Epithelial cell of prostate (primary cell): ENCODE measurements at places on chromosomes 16 and 17.
A peak's percentile ranks its signal among the peaks of the same experiment; 100 is the strongest.

- DNase-seq = no peak
Measured at GRCh38 chr17:41325126-41325525, 9.6 kb upstream of the KRTAP17-1 start.

- no peak for DNase-seq
Measured at GRCh38 chr17:27518545-27519521, 62.6 kb downstream of the KSR1 start.

DNA sequence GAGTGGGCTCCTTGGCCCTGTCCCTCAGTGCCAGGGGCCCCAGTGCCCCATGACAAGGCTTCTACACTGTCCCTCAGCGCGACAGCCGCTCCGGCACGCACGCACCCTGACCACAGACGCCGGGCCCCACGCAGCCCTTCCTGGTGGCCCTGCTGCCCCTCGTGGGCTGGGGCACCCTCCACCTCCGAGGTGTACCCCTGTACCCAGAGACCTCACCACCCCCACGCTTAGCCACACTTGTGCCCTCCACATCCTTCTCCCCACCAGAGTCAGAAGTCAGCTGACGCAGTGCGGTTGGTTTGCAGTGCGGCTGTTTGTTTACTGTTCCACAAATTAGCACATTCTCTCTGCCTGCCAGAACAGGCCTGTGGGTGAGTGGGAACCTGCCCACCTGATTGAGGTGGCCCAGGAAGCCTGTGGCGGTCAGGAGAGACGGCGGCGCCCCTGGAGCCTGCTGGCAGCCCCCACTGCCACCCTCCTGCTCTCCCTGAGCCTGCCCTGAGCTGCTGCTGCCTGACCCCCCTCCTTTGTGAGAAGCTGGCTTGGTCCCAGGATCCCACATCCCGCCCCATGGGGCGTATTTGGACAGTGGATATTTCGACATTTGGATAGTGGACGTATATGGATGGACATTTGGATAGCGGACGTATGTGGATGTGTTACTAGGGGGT lies 38.0 kb upstream of the CDH15 start:
- DNase-seq = no peak

DNA sequence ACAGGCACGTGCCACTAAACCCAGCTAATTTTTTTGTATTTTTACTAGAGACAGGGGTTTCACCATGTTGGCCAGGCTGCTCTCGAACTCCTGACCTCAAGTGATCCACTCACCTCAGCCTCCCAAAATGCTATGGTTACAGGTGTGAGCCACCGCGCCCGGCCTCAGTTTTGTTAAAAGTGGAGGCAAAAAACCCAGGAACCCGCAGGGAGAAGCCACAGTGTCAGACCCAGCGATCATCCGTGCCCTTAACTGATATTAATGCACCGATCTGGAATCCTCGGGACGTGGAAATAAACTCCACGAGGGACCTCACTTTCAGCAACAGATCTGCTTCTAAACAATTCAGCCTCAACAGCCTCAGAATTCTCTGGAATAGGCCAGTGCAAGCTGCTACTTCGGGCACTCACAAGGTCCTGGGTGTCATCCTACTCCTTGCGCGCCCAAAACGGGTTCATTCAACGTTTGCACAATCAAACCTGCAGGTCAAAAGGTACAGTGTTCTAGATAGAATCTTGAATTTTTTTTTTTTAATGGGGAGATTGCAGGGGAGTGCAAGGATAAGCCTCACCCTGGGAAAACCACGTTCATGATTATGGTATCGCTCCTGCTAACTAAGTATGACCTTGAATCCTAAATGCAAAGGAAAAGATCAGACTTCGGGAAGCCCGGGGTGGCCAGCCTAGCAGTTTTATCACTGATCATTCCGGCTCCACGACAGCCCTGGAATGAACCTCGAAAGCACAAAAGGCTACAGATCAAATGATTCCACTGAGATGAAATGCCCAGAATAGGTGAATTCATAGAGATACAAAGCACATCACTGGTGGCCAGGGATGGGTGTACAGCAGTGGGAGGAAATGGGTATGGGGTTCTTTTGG lies 22.4 kb downstream of the LITAF start:
- no peak for DNase-seq

GRCh38 chr17:78128551-78129350 lies at the start of gene TMC6:
Gene TMC6 (minus strand): TSS chr17:78128755. CDS start chr17:78126832, 1,923 bp downstream.
- no peak for DNase-seq

- no peak for DNase-seq
Measured at GRCh38 chr17:36812762-36813161, 124.5 kb upstream of the LHX1 start.

DNA sequence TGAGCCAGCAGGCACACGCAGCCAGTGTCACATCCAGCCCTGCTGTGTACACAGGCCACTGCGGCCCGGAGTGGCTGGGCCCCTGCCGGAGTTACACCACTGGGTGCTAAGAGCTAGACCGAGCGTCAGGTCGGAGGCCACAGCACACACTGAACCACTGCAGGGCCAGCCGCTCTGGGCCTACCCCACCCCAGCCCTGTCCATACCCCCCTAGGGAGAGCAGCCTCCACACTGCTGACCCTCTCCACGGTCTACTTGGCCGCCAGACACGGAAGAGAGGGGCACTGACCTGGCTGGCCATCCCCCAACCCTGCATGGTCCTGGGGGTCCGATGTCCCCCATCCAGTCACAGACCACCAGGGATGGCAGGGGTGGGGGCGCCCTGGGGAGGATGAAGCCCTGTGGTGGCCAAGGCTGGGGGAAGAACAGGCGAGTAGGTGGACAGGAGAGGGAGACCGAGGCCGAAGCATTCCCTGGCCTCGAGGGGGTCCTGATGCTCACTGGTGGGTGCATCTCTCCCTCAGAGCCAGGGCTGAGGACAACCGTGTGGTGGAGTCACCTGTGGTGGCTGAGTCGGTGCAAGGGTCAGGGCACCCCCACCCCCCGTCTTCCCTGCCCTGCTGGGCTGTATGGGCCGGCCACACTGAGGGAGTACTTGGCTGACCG lies 34.9 kb upstream of the ZC3H18 start:
- no peak for DNase-seq

- no peak for DNase-seq
Measured at GRCh38 chr17:81508639-81509206, 3.9 kb downstream of the ACTG1 start.

- DNase-seq = no peak
Measured at GRCh38 chr16:82641336-82641984, 14.7 kb downstream of the CDH13 start.

GRCh38 chr16:65660390-65660789 lies 538.5 kb upstream of the CDH11 start:
- DNase-seq = no peak

DNA sequence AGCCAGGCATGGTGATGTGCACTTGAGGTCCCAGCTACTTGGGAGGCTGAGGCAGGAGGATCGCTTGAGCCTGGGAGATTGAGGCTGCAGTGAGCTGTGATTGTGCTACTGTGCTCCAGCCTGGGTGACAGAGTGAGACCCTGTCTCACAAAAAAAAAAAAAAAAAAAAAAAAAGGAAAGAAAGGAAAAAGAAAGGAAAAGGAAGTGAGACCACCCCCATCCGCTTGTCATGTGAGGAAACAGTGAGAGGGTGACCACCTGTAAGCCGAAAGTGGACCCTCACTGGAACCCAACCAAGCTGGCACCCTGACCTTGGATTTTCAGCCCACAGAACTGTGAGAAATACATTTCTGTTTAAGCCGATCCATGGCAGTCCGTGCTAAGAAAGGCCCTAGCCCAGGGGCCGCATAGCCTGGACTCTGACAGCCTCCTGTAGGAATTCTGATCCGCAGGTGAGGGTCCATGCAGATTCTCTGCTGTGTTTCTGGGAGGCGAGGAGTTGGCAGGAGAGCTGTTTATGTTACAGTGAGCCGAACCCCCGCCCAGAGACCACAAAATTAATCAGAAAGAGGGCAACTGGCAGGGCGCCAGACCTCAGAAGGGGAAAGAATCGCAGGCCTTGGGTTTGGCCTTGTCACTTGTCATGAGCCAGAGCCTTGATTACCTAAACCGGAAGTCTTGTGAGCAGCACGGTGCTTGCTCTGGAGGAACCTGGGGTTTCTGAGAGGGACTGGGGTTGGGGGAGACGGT lies 945 bp downstream of the SGSH start:
- DNase-seq = peak; percentile 22

- no peak for DNase-seq
Measured at GRCh38 chr16:27470567-27471431, 68.8 kb downstream of the IL21R start.

DNA sequence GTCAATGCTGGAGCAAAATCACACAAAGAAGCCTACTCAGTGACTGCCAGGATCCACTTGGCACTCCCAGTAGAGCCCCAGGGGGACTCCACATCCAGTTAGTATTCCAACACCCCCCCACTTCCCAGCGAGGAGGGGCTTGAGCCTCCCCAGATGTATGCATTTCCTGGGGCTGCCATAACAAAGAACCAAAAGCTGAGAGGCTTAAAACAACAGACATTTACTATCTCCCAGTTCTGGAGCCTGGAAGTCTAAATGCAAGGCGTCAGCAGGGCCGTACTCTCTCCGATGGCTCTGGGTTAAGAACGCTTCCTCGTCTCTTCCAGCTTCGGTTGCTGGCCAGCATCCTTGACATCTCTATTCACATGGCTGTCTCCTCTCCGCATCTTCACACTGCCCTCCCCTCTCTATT lies 23.0 kb upstream of the GNA13 start:
- no peak for DNase-seq

- DNase-seq = no peak
Measured at GRCh38 chr17:20926532-20926931, 116.3 kb downstream of the USP22 start.

GRCh38 chr16:85536073-85536410 lies 77.1 kb upstream of the GSE1 start:
- no peak for DNase-seq

DNA sequence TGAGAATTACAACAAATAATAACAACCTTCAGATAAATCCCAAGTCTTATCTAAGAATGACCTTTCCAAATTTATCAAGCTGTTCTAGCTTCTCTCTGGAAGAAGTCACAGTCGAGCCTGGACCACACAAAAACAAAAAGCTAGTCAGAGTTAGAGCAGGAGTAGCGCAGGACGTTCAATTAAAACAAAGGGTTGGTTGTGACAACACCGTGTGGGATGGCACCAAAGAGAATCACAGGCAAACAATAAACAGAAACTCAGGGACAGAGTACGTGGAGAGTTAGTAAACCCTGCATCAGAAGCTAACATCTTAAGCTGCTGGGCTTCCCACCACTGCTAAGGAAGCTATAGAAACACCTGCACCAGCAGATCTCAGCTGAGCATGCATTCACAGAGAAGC lies 23.8 kb downstream of the ARHGAP17 start:
- no peak for DNase-seq

DNA sequence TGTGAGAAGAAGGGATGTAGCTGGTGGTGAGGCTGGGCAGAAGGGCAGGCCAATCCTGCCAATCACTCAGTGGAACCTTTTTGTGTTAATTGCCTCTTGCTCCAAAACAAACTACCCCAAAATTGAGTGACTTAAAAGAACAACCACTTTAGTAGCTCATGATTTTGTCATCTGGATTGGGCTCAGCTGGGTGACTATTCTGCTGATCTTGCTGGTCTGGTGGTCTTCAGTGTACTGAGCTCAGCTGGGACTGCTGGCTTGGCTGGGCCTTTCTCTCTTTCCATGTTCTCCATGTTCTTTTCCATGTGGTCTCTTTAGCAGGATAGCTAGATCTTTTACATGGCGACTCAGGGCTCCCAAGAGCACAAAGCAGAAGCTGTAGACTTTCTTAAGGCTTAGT lies 37.7 kb upstream of the SDK2 start:
- DNase-seq = no peak

- no peak for DNase-seq
Measured at GRCh38 chr17:15475631-15476354, 8.4 kb upstream of the CDRT4 start.

- no peak for DNase-seq
Measured at GRCh38 chr16:74735554-74735953, 34.9 kb upstream of the MLKL start.

DNA sequence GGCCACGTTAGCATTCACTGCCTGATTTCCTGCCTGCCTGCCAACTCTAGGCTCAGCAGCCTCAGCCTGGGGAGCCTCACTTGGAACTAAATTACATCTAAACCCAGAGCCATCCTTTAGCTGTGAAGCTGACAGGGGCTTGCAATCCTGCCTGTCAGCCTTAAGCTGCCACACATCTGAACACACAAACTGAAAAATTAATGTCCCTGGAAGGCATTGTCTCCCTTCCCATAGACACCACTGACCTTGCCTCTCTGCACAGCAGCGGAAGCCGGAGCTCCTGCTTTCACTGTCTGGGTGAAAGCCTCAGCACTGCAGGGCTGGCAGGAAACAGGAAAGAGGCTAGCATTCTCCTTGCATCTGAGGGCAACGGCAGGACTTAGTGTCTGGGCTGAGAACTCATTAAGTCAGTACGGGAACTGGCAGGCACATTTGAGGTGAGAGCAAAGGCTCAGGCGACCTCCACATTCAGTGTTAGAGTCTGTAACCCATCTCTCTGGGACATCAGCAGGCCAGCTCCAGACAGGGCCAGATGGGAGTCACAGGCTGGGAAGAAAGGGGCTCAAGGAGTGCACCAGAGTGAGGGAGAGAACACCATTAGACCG lies 452.4 kb upstream of the C16orf82 start:
- DNase-seq = no peak

GRCh38 chr17:76576189-76576588 lies 9.5 kb downstream of the ST6GALNAC2 start:
- no peak for DNase-seq

DNA sequence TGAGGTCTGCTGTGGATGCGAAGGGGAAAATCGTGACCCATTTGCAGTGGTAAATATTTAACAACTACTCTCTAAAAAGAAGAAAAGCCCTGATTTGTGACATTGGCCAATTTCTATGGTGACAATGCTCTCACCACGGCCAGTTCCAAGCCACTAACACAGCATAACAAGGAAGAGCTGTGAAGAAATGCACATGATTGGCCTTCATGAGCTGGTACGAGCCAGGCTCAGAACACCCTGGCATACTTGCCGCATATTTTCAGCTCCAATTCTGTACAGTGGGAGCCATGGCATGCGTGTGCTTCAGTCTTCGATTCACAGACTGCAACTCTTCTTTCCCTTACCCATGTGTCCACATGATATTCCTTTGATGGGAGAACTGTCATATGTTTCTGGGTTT lies 363.9 kb upstream of the CDH5 start:
- DNase-seq = no peak

DNA sequence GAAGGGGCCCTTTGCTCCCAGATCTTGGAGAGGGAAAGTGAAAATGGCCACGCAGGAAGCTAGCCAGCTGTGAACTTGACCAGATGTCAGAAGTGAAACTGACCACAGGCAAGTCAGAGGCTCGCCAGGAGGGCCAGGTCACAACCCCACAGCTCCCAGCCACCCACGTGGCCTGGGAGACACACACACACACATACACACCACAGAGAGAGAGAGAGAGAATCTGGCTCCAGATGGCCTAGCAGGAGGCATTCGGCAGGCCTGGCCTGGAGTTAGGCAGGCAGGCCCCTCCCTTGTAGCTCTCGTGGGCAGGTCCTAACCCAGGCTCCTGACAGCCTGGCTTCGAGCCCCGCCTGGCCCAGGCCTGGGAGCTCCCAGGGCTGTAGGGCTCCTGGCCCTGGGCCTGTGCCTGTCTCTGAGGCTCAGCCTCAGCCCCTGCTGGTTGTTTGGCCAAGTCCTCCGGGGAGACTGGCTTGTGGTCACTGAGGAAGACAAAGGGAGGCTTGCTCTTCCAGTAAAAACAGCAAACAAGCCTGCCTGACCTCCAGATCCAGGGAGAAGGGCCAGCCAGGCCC lies 20.2 kb downstream of the NGFR start:
- peak; percentile 16 for DNase-seq
